ENCODE measurements at places on chromosomes 2 and 18. TPM values are rescaled to one million over a fixed set of nuclear protein-coding genes. Genes with fewer than 3 reads are reported as not detected.

DNA sequence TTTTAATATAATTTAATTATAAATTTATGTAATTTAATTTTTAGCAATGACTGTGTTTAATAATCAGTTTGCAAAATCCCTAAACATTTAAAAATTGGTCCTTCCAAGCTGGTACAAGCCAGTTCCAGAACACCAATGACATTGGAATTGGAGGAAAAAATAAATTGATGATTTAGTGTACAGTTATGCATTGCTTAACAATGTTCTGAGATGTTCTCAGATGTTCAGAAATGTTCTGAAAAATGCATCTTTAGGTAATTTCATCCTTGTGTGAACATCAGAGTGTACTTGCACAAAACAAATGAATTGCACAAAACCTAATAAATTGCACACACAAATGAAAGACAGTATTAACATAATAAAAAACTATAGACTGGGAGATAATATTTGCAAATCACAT, 95.2 kb downstream of the TRIB2 start:
- H3K27ac ChIP-seq = no peak overlapping the region
- H3K4me3 ChIP-seq = no peak overlapping the region
- H3K36me3 ChIP-seq = no peaks in the 10 kb centered on the region
- H3K4me1 ChIP-seq = no peaks in the 10 kb centered on the region

Gene MERTK
- polyA plus RNA-seq = 4.9 TPM

- H3K27ac ChIP-seq = peak overlapping the region; percentile 71
- no peaks in the 10 kb centered on the region for H3K36me3 ChIP-seq
- H3K4me3 ChIP-seq = no peak overlapping the region
- no peaks in the 10 kb centered on the region for H3K27me3 ChIP-seq
- H3K4me1 ChIP-seq = peaks cover 33% of the 10 kb centered on the region
- DNase-seq = no peak
These were observed 3.6 kb upstream of the LPIN1 start for GRCh38 chr2:11742702-11743357.

Gene SFT2D3
- polyA plus RNA-seq = 5.9 TPM

- H3K4me1 ChIP-seq = no peaks in the 10 kb centered on the region
- no peaks in the 10 kb centered on the region for H3K27me3 ChIP-seq
- DNase-seq = no peak
- H3K27ac ChIP-seq = no peak overlapping the region
- no peaks in the 10 kb centered on the region for H3K36me3 ChIP-seq
These were observed 358.3 kb downstream of the ZNF516 start for GRCh38 chr18:76136701-76137100.
